ENCODE measurements at places on chromosomes 5 and 9.

DNA sequence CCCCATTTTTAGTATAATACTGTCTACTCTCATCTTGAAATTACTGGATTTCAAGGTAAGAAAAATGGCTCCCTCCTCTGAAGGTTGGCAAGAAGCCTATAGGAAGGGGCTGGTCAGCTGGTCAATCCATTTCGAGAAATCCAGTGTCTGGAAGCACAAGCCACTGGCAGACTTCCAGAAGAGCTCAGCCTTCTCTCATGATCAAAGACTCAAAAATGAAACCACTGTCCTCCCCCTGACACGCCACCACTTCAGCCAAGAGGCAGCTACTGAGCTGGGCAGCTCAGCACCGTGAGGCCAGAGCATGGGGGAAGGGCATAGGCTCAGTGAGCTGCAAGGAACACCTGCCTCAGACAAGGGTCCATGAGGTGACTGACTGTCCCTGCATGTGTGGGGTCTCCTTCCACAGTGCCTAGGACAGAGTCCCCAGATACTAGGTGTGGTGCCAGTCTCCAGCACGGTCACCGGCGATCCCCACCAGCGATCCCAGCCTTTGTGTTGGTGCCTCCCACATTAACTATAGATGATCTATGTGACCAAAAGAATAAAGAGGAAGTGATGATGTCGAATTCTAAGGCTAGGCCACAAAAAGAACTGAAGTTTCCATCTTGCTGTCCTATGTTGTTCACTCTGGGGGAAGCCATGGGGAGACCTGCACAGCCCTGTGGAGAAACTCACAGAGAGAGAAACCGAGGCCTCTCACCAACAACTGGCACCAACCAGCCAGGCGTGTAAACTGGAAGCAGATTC, 100.1 kb upstream of the LRRTM2 start:
- DNase-seq, result no peak

- DNase-seq, result no peak
Measured at GRCh38 chr9:90921104-90921503, 119.5 kb downstream of the SYK start.

DNA sequence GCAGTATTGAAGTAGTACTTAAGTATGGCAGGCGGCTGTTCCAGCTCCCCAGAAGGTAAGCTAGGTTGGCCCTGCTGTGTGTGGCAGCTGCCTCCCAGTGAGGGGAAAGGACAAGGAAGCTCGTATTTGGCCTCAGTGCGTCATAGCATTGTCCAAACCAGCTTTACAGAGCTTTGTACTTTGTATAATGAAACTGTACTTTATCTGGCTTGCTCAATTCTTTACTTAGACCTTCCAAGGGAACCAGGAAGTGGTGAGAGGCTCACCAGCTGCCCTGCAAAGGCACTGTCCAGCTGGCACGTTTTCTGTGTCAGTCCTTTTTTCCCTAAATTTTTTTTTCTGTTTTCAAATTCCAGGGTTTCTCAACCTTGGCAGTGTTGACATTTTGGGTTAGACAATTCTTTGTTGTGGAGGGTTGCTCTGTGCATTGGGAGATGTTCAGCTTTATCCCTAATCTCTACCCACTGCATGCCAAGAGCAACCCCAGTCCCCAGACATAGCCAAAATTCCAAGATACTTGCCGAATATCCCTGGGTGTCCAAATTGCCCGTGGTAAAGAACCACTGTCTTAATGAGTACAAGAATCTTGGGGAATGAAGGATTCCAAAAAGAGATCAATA, 474.5 kb downstream of the LRRC70 start:
- DNase-seq, result no peak

DNA sequence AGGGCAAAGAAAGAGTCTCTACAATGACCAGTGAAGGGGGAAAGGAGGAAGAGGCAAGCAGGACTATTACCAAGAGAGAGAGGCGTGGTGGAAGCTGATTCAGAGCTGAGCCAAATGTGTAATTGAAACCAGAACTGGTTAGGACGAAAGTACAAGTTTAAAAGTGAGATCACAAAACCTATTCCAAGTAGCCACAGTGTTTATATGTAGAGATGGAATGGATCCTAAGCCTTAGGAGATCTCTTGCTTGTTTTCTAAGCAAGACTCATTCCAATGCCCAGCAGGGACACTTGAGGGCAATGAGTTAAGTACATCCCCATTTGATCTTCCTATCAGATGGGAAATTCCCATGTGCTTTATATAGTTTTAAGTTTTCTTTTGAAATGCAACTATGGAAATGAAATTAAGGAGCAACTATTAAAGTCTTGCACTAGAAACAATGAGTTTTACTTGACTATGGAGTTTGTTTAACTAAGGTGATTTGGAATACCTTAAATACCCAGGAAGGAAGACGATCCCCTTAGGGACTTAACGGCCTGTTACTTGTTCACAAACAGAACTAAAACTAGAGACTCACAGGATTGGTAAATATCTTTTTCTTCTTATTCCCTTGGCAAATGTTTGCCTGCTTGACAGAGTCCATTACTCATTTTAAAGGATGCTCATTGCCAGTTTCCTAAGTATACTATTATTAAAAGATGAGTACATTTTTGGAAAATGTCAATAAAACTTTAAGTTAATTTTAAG, 51.1 kb upstream of the SNX2 start:
- DNase-seq, result no peak

DNA sequence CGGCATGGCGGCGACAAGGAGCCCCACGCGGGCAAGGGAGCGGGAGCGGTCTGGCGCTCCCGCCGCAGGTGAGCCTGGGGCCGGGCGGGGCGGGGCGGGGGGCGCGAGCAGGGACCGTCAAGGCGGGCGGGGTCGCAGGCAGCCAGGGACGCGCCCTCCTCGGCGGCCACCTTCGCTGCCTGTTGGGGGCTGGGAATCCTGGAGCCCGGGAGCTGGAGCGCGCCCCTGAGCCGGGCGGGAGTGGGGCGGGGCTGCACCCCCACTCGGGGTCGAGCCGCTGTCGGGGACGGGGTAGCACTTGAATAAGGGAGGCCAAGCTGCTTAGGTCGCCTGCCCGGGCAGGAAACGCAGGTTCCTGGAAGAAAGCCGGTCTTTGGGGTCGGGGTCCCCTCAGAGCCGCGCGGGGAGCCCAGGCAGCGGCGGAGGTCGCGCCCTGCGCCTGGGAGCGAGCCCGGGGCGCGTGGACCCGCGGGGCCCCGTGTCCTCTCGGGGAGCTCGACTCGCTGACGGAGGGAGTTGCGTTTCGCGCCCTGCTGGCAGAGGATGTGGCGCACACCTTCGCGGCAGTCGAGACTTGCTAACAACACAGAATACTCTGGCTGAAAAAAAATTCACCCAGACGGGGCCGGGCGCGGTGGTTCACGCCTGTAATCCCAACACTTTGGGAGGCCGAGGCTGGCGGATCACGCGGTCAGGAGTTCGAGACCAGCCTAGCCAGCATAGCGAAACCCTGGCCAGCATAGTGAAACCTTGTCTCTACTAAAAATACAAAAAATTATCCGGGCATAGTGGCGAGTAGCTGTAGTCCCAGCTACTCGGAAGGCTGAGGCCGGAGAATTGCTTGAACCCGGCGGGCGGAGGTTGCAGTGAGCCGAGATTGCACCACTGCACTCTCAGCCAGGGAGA, 552 bp downstream of the OTULINL start:
- DNase-seq, result peak; percentile 56

DNA sequence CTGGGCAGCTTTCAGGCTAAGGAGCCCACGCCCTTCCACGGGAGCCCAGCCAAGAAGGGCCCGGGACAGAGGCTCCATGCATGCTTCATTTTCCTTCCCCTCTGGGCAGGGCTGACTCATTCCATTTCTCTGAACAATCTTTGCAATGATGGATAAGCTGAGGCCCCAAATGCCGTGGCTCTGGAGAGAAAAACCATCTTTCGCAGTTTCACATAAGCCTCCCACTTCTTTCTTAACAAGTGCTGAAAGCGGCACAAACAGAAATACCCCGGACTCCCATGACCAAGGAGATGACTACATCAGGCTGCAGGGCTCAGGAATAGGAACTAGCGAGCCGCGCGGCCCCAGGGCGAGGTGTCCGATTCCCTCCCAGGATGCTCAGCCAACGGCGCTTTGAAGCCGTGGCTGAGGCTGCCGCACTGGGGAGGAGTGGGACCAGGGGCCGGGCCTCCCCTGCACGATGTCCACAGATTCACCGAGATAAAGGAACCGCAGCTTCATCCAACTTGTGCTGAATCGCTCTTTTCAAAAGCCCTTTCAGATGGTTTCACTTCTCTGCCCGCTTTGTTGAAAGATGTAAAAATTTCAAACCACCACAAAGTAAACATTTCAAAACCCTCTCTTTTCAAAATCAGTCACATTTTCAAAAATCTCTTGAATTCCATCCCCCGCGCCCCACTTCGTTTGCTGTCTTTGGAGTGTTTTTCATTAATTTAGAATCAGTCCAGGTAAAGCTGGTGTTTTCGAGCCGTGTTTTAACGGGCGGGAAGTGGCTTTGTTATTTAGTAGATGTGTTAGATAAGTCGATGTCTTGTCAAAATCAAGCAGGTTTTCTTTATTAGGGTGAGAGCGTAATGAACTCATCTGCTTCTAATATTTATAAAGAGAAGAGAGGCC, 96.5 kb upstream of the LMX1B start:
- peak; percentile 27 for DNase-seq

- no peak for DNase-seq
Measured at GRCh38 chr5:133846478-133847226, 121.8 kb downstream of the C5orf15 start.

DNA sequence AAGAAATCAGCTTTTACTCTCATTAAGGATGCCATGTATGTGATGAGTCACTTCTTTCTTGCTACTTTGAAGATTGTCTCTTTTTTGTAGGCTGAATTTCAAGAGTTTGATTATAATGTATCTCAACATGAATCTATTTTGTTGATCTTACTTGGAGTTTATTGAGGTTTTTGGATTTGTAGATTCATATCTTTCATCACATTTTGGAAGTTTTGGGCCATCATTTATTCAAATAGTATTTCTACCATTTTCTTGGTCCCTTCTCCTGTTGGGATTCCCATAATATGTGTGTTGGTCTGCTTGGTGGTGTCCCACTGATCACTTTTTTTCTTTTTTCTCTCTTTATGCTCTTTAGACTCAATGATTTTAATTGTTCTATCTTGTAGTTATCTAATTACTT, 116.3 kb downstream of the CNTLN start:
- DNase-seq, result no peak

DNA sequence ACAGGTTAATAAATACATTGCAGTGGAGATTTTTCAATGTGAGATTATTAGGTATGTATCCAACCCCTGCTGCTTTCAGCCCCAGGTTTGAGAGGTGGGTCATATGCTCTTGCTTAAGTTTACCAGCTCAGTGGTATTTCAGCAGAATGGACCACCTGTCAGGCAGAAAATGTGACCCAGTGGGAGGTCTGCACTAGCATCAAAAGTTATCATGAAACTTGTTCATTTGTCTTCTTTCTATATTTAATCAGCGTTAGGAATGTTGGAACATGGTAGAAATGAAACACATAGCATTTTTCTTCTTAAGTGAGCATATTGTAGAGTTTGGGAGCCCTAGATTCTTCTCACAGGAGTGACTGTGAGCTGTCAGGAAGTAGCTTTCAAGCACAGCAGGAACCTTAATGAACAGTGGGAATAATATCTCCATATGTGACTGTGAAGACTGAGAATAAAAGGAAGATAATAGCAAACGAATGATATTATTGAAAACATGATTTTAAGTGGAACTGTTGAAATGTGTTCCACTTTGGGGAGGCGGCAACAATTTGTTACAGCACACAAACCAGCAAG, 596.9 kb upstream of the CDH6 start:
- DNase-seq, result no peak

- no peak for DNase-seq
Measured at GRCh38 chr5:42876375-42876844, 64.7 kb upstream of the SELENOP start.

DNA sequence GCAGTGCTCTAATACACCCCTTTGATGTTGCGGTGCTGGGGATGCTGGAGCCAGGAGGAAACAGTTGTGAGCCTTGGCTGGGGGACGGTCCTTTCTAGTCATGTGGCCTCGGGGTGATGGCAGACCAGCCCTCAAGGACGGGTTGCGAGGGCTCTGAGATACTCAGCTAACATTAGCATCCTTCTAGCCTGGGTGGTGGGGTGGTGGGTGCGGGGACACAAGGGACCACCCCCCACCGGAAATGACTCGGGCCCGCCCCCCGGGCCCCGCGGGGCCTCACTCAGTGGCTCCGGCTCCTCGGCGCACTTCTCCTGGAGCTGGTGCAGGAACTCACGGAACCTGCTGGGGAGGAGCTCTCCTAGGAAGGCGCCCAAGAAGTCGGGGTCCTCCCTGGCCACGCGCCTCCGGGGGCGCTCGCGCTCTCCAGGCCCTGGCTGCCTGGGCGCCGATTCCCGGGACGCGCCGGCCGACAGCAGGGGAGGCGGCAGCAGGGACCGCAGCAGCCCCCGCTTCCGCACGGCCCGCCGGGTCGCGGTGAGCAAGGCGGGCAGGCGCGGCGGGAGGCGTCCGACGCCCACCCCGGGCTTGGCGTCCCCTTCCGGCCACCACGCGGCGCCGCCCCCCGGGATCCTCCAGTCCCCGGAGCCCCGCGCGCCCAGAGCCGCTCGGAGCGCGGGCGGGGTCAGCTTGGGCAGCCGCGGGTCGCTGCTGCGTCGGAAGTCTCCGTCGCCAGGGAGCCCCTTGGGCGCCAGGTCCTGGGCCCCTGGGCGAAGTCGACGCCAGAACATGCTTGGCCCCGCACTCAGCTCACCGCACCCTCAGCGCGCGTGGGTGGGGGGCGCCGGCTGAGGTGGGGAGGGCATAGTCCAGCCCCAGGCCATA, 873 bp downstream of the C9orf50 start:
- no peak for DNase-seq

DNA sequence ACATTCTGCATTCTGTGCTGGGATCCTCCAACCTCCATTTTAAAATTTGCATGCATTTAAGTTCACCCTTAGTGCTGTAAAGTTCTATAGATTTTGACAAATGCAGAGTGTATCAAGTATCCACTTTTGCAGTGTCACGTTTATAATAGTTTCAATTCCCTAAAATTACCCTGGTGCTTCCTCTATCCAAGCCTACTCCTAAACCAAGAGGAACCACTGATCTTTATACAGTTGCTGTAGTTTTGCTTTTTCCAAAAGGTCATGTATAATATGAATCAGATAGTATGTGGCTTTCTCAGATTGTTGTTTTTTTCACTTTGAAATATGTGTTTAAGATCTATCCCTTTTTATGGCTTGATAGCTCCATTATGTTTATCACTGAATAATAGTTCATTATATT, 468.4 kb upstream of the CDH6 start:
- no peak for DNase-seq

DNA sequence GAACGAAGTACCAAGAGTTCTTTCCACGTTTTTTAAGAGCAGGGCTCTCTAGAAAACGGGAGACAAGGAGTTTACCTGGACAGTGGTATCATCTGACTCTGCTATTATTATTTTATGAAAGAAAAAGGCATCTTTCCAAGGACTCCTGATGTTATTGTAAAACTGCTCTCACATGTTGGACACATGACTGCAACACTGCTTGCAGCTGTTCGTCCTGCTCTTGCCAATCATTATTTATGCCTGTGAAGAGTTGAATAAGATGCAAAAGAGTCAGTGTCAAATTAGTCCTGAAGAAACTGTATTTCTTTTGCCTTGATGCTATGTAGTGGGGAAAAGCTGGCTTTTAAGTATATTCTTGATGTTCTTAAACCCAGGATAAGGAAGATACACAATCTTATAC, 284.5 kb upstream of the PTGER4 start:
- no peak for DNase-seq

- DNase-seq, result no peak
Measured at GRCh38 chr9:87556821-87557220, 59.2 kb downstream of the DAPK1 start.

Data from activated CD4-positive, alpha-beta T cell treated with anti-CD3 and anti-CD28 coated beads for 24 hours (primary cell).